ENCODE measurements at places on chromosomes 3 and 15. TPM values are rescaled to one million over a fixed set of nuclear protein-coding genes. Genes with fewer than 3 reads are reported as not detected.

- DNase-seq: no peak
- H3K4me1 ChIP-seq: no peaks in the 10 kb centered on the region
- no peak overlapping the region for H3K4me3 ChIP-seq
- H3K36me3 ChIP-seq: peaks cover 22% of the 10 kb centered on the region
- no peaks in the 10 kb centered on the region for H3K27me3 ChIP-seq
Observed at GRCh38 chr3:133649486-133650068, 12.2 kb downstream of the TOPBP1 start.

DNA sequence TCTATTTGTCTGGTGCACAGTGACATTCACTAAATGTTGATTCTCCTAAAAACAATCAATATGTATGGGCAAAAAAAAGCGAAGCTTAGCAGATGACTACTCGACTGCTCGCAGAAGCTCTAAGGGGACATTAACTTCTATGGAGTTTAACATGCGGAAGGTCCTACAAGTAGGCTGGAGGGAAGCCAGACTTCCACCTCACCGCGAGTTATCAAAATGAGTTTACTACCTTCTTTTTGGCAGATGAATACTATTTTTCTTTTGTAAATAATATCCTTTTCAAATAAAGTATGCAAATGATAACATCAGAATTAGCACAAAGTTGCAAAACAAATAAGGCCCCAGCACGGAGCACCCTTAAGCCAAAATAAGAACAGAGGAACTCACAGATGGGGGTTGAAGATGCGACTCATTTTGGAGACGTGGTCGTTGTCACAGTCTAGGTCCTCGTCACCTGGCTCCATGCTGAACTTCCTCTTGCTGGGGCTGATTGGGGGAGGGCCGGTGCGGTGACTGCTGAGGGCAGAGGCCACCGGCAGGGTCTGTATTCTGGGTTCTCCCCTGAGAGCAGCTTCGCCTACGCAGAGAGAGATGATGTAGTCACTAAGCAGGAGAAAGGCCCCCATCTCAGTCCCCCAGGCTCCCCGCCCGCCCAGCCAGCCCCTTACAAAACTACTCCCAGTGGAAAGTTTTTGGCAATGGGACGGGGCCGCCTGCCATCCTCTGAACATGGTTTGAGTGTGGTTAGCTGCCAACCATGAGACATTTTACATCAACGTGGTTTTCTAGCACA lies 42.1 kb downstream of the VGLL4 start:
- no peak for DNase-seq
- no peaks in the 10 kb centered on the region for H3K27me3 ChIP-seq
- H3K4me3 ChIP-seq: no peak overlapping the region
- H3K36me3 ChIP-seq: no peaks in the 10 kb centered on the region
- no peak overlapping the region for H3K27ac ChIP-seq

DNA sequence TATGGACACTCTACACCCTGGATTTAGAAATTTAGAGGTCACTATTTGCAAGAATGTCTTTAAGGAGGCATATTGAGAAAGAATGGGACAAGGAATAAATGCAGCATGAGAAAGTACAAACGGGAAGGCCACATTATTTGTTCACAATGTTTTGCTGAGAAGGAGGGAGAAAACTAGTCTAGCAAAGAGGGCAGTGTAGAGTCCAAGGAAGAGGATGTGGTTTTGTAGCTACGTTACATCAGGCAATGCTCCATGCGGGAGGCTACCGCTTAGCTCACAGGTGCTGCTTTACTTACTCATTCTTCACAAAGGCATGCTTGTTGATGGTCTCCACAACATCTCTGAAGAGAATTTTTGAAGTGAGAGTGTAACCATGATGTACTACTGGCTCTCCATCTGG lies 191.1 kb downstream of the PLCH1 start:
- DNase-seq: no peak
- H3K27me3 ChIP-seq: no peaks in the 10 kb centered on the region
- H3K4me3 ChIP-seq: no peak overlapping the region
- H3K27ac ChIP-seq: no peak overlapping the region
- no peaks in the 10 kb centered on the region for H3K36me3 ChIP-seq

GRCh38 chr3:26081806-26082205 lies 291.9 kb downstream of the OXSM start:
- DNase-seq: no peak
- H3K4me3 ChIP-seq: no peak overlapping the region
- H3K36me3 ChIP-seq: no peaks in the 10 kb centered on the region
- H3K27me3 ChIP-seq: no peaks in the 10 kb centered on the region
- no peak overlapping the region for H3K27ac ChIP-seq
- no peaks in the 10 kb centered on the region for H3K4me1 ChIP-seq

DNA sequence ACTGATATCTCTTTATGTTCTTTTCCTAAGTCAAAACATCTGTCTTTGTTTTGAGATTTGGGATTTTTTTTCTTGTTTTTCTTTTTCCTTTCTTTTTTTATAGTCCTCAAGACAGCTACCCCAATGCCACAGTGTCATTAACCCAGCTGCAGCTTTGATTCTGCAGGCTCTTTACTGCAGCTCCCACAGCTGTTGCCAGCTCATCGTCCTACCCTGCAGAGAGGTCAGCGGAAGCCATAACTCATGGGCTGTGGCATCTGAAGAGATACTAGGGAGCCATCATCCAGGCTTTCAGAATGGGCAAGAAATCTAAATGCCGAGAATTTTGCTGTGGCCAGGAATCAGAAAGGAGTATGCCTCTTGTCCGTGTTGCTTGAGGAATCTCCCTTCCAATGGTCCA lies 44.3 kb upstream of the SLC24A5 start:
- H3K27me3 ChIP-seq: no peaks in the 10 kb centered on the region
- H3K27ac ChIP-seq: no peak overlapping the region
- H3K36me3 ChIP-seq: no peaks in the 10 kb centered on the region
- H3K4me3 ChIP-seq: no peak overlapping the region
- no peak for DNase-seq

- no peak overlapping the region for H3K4me3 ChIP-seq
- H3K27ac ChIP-seq: no peak overlapping the region
- H3K27me3 ChIP-seq: no peaks in the 10 kb centered on the region
Observed at GRCh38 chr15:59739557-59740186, 50.6 kb upstream of the BNIP2 start.

Gene NR2E3
- polyA plus RNA-seq: 0.80 TPM

DNA sequence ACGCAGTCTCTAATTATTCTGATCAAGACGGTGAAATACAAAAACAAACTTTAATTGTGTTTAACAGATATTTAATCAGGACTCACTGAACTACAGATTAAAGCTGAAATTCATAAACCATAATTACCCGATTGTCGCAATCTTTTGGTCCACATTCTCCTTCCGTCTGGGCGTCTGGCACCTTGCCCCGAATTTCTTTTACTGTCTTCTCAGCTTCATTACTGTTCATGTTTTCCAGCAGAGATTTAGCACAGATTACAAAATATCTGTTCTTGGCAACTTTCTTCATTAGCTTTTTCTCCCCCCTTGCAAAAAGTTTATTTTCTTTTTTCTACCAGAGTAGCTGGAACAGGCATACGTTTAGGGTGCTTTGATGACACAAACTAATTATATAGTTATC lies 271.4 kb downstream of the TIGIT start:
- H3K4me3 ChIP-seq: no peak overlapping the region
- H3K27me3 ChIP-seq: no peaks in the 10 kb centered on the region
- H3K36me3 ChIP-seq: no peaks in the 10 kb centered on the region
- no peaks in the 10 kb centered on the region for H3K4me1 ChIP-seq

Gene ZNF502
- polyA plus RNA-seq: 1.5 TPM

- DNase-seq: no peak
- peaks cover 3% of the 10 kb centered on the region for H3K27me3 ChIP-seq
- H3K4me3 ChIP-seq: peak overlapping the region; percentile 87
- peaks cover 5% of the 10 kb centered on the region for H3K4me1 ChIP-seq
Observed at GRCh38 chr15:74995779-74996765, 709 bp downstream of the SCAMP5 start.

Gene CKMT1B
- 91.3 TPM for polyA plus RNA-seq

DNA sequence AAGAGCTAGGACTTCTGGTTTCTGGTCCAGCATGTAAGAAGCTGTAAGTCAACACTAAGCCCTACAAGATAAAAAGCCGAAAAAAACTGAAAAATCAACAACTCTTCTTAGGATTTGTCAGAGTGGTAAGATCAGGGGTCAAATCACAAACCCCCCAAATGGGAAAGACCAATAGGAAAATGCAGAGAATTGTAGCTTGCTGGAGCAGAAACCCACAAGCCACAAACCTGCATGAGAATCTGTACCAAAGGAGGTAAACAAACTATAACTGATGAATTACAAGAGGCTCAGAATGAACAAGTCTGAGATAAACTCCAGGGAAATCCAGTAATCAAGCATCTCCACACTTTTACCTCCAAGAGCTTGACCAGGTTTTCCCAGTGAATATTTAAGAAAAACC lies 36.0 kb downstream of the RFX7 start:
- no peaks in the 10 kb centered on the region for H3K4me1 ChIP-seq
- DNase-seq: no peak
- H3K27ac ChIP-seq: no peak overlapping the region
- H3K36me3 ChIP-seq: no peaks in the 10 kb centered on the region

- no peaks in the 10 kb centered on the region for H3K36me3 ChIP-seq
- no peaks in the 10 kb centered on the region for H3K27me3 ChIP-seq
- no peak overlapping the region for H3K27ac ChIP-seq
- no peak for DNase-seq
- H3K4me3 ChIP-seq: no peak overlapping the region
- peaks cover 6% of the 10 kb centered on the region for H3K4me1 ChIP-seq
Observed at GRCh38 chr3:30702828-30703397, 96.5 kb downstream of the TGFBR2 start.

DNA sequence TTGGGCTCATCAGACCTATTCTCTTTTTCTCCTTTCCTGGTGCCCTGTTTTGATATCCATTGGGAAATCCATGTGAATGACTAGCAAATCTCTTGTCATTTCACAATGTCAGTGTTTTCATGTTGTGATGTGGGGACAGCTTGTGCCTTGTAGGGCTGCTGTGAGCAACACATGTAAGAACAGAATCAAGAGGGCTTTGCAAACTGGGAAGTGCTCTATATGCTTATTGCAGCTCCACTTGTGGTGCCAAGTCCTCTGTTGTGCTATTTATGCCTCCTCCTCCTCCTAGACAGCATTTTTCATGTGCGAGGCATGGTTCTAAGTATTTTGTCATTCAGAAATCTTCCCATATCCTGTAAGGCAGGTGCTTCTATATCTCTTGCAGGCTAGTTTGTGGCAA lies 56.4 kb downstream of the ZNF621 start:
- H3K4me3 ChIP-seq: no peak overlapping the region
- H3K27ac ChIP-seq: no peak overlapping the region
- DNase-seq: no peak

GRCh38 chr3:72398781-72399180 lies 449.5 kb downstream of the SHQ1 start:
- H3K27me3 ChIP-seq: no peaks in the 10 kb centered on the region
- no peak overlapping the region for H3K27ac ChIP-seq
- no peak for DNase-seq

Gene IL16
- 0.16 TPM for polyA plus RNA-seq

- H3K36me3 ChIP-seq: peaks cover 14% of the 10 kb centered on the region
- H3K27me3 ChIP-seq: no peaks in the 10 kb centered on the region
- H3K4me1 ChIP-seq: no peaks in the 10 kb centered on the region
- H3K27ac ChIP-seq: no peak overlapping the region
Observed at GRCh38 chr15:80944818-80945217, 44.8 kb downstream of the MESD start.

GRCh38 chr3:13853978-13854296 lies 25.9 kb downstream of the WNT7A start:
- peaks cover 1% of the 10 kb centered on the region for H3K4me1 ChIP-seq
- H3K27me3 ChIP-seq: no peaks in the 10 kb centered on the region
- no peak overlapping the region for H3K4me3 ChIP-seq
- DNase-seq: no peak
- H3K36me3 ChIP-seq: no peaks in the 10 kb centered on the region

Gene GOLGA6L25
- polyA plus RNA-seq: not detected

DNA sequence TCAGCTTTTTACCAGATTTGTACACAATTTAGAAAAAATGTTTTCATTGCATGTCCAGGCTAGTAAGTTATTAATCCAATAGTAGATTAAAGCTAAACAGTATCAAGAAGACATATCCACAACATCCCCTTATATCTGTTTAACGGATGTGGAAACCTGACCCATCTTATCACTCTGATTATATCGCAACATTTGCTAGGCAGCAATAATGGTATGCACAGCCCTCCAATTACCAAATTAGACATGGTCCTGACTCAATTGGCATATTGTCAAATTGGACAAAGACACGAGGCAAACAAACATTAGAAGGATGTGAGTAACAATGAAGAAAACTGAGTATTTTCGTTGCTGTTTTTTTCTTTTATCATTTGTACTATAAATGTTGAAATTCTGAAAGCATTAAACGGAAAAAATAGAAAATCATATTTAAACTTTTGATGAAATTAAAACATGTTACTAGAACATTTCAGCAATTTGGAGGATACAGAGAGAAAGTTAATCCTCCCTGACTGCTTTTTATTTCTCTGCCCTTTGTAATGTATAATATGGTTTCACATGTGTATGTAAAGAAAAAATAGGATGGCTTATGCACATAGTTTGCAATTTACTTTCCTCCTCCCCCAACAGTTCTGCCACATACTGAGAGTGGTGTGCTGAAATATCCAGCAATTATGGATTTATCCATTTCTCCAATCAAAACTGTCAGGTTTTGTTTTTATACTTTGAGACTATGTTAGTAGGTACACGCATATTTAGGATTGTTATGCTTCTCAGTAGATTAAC lies 633.7 kb downstream of the ZIC1 start:
- no peak for DNase-seq
- H3K27me3 ChIP-seq: no peaks in the 10 kb centered on the region
- H3K4me3 ChIP-seq: no peak overlapping the region

- no peaks in the 10 kb centered on the region for H3K36me3 ChIP-seq
- peak overlapping the region; percentile 98 for H3K27ac ChIP-seq
- peak overlapping the region; percentile 85 for H3K4me3 ChIP-seq
- peaks cover 5% of the 10 kb centered on the region for H3K4me1 ChIP-seq
Observed at GRCh38 chr15:92903631-92903965, 3.5 kb downstream of the CHD2 start.

DNA sequence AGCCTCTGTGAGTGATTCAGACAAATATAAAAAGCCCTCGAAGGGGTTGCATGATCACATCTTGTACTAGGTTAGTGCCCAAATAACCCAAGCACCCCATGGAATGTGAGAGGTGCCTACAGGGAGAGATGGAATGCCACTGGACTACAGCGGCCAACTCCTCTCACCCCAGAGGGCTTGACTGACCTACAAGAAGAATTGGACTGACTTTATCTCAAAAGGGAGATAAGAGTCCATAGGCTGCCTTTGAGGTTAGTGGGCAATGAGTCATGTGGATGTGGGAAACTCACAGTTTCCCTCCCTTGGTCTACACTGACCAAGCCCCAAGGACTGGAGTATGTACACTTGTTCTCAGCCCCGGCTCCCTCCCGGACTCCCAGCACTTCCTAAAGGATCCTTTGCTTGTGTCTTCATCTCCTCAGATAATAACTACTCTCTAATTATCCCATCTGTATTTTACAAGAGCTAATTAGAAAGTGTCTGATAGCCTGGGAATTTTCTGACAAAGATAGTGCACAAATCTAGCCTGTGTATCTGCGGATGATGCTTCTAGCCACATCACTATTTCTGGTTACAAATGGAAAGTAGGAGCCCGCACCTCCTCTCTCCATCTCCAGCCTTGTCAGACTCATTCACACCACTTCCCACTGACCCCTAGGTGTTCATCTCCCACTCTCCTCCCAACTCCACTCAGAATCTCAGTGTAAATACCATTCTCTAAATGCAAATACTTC lies 547.8 kb upstream of the TBL1XR1 start:
- no peak for DNase-seq
- H3K4me3 ChIP-seq: no peak overlapping the region
- peaks cover 3% of the 10 kb centered on the region for H3K4me1 ChIP-seq
- H3K27me3 ChIP-seq: no peaks in the 10 kb centered on the region
- no peaks in the 10 kb centered on the region for H3K36me3 ChIP-seq

- no peaks in the 10 kb centered on the region for H3K27me3 ChIP-seq
- H3K27ac ChIP-seq: no peak overlapping the region
- DNase-seq: no peak
- no peaks in the 10 kb centered on the region for H3K4me1 ChIP-seq
- no peaks in the 10 kb centered on the region for H3K36me3 ChIP-seq
- no peak overlapping the region for H3K4me3 ChIP-seq
Observed at GRCh38 chr3:193857996-193858395, 265.0 kb downstream of the OPA1 start.
